ENCODE measurements at places on chromosomes 4 and X.

GRCh38 chr4:93731456-93731855, 97.1 kb upstream of the ATOH1 start:
- no peak for DNase-seq

GRCh38 chrX:131816551-131817136, 206.5 kb upstream of the STK26 start:
- no peak for DNase-seq

- no peak for DNase-seq
Measured at GRCh38 chr4:183571350-183571941, 66.6 kb downstream of the ING2 start.

- no peak for DNase-seq
Measured at GRCh38 chrX:53584891-53585290, 101.6 kb downstream of the HUWE1 start.

GRCh38 chrX:109720947-109721346, 12.1 kb downstream of the ACSL4 start:
- no peak for DNase-seq

DNA sequence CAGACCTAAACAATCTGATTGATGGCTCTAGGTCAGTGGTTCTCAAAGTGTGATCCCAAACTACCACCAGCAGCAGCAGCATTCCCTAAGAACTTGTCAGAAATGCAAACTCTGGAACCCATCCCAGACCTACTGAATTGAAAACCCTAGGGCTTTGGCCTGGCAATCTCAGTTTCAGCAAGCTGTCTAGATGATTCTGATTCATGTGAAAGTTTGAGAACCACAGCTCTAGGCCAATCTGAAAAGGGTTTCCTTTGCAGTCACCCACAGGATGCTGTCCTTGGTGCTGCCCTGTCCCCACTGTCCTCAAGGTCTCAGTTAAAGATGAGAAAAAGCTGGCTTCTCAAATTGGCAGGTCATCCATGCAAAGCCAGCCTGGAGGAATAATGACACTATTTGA, 34.8 kb downstream of the SMPX start:
- DNase-seq: no peak

DNA sequence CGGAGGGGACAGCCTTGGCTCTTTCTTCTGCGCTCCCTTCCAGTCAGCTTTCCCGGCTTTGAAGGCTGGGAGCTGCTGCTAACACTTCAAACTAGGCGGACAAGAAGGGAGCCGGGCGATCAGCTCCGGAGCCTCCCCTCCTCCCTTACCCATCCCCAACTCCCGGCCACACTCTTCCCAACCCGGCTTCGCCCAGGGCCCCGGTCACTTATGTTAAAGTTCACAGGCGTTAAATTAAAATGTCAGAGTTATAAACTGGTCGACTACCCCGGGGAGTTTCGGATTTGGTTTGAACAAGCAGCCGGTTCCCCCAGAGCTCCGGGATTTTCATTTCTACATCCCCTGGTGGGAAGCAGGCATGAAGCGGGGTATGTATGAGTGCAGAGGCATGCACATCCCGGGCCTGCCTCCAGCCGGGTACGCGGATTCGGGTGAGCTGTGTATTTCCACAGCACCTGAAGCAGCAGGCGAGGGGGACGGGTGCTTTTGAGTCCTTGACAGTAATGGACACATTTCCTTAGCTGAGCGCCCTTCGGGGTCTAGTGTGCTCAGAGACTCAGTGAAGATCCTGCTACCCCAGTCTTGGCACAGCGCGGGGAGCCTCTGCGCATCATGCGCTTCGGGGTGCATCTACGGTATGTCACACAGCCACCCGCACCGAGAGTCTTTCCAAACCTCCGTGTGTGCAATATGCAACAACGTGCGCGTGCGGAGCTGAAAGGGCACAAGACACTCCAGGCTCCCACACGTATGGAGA, 880 bp downstream of the UNC5C start:
- no peak for DNase-seq

DNA sequence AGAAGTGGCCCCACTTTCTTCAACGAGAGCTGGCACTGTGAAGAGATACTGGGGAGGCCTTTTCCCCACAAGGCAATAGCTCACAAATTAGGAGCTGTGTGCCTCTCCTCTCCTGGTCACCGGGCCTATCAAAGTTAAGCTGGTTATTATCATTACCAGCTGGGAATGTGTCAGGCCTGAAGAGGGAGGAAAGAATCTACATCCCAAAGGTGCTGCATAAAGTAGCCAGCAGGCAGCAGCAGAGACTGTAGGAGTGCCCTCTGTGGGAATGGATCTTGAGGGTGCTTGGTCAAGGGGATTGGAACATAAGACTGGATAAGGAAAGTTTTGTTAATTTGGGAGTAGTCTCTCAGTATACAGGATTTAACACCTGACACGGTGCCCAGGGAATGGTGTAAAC, 9.1 kb upstream of the TMPRSS11D start:
- DNase-seq: no peak

GRCh38 chr4:15738877-15739276, 36.0 kb downstream of the BST1 start:
- no peak for DNase-seq

- no peak for DNase-seq
Measured at GRCh38 chr4:3077796-3078195, 3.3 kb downstream of the HTT start.

GRCh38 chrX:105552395-105552794, 269.9 kb upstream of the NRK start:
- DNase-seq: no peak

Measured in SIG-M5 (cell line).